ENCODE measurements at places on chromosomes 16 and 17. TPM values are rescaled to one million over a fixed set of nuclear protein-coding genes. Genes with fewer than 3 reads are reported as not detected.

DNA sequence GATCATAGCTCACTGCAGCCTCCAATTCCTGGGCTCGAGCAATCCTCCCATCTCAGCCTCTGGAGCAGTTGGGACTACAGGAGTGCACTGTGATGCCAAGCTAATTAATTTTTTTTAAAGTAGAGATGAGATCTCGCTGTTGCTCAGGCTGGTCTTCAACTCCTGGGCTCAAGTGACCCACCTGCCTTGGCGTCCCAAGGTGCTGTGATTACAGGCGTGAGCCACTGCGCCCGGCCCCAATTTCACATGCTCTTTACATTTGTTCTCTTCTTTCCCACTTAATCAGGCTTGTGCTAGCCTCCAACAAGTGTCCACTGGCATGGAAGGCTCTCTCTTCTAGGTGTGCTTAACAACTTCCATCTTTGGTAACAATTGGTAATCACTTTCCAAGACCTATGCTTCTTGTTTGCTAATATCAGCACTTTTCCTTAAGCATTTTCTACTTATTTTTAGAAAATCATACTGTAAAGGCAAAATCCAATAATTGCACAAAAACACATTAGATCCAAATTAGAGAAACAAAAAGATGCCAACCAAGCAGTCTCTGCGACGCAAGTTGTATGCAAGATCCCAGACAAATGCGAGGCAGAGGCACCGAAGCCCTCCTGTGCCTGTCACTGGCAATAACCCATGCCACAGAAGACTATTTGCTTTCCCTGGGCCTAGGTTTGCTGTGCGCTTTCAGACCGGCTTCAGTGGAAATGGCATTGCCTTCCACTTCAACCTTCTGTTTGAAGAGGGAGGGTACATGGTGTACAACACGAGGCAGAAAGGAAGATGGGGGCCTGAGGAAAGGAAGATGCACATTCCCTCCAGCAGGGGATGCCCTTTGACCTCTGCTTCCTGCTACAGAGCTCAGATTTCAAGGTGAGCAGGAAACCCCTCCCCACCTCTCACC is 52.6 kb downstream of the NOS2 start:
- H3K4me3 ChIP-seq = no peak overlapping the region
- H3K27me3 ChIP-seq = no peaks in the 10 kb centered on the region
- no peaks in the 10 kb centered on the region for H3K36me3 ChIP-seq

DNA sequence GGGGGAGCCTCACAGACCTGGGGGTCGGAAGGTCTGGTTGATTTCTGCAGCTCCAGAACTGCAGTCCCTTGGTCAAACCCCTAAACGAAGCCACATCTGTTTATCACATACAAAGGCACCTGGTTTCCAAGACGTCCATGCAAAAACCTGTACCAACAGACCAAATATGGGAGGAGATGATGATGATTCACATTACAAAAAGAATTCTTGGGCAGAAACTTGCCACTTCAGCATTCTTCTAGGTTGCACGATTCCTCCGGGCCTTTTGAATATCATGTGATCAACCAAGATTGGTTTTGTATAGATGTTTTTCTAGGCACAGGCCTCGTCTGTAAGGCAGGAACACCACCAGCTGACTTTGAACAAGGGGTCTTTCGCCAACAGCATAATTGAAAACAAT is 466.3 kb downstream of the SOX9 start:
- no peak for DNase-seq
- H3K36me3 ChIP-seq = no peaks in the 10 kb centered on the region
- no peaks in the 10 kb centered on the region for H3K27me3 ChIP-seq
- H3K27ac ChIP-seq = no peak overlapping the region
- H3K4me1 ChIP-seq = no peaks in the 10 kb centered on the region

- DNase-seq = no peak
- peaks cover 5% of the 10 kb centered on the region for H3K4me1 ChIP-seq
- H3K36me3 ChIP-seq = no peaks in the 10 kb centered on the region
- H3K27me3 ChIP-seq = no peaks in the 10 kb centered on the region
- H3K27ac ChIP-seq = peak overlapping the region; percentile 71
These were observed 626 bp downstream of the PELP1 start for GRCh38 chr17:4703330-4703691.

OGFOD3 gene
- 25.8 TPM for total RNA-seq

DNA sequence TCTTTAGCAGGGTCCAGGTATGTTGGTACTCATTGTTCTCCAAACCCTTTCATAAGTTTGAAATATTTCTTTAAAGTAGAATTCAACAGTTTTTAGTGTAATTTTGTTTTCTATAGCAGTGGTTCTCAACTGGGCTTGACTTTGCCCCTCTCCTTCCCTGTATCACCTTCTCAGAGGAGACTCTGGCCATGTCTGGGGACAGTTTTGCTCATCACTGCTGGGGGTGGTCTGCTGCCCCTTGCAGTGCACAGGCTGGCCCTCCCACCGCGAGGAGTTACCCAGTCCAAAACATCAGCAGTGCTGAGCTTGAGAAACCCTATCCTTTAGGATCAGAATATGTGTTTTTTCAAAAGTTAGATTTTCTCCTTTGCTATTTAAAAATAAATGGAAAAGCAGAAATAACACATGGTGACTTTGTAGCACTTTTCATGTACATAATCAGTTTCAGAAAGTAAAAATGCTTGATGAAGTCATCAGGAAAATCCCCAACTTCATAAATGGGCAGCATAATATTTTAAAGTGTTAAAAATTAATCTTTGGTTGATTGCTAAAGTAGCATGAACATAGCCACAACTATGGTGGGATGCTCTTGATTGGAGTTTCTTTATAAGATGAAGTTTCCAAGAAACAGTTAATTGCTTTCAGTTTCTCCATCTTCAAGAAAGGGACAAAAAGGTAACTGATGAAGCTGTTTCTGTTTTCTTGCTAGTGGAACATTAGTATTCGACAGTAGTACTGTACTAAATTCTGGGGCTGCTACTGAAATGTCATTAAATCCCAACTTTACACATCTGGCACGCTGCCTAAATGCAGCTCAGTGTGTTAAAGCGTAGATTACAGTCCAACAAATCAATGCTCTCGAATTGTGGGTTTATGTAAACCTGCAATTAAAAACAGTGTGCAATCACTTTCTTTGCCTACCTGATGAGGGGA is 70.3 kb downstream of the NETO2 start:
- peaks cover 12% of the 10 kb centered on the region for H3K4me1 ChIP-seq
- H3K27ac ChIP-seq = peak overlapping the region; percentile 48
- DNase-seq = peak; percentile 43
- H3K36me3 ChIP-seq = no peaks in the 10 kb centered on the region
- no peak overlapping the region for H3K4me3 ChIP-seq

- H3K4me3 ChIP-seq = no peak overlapping the region
- H3K27me3 ChIP-seq = no peaks in the 10 kb centered on the region
- no peaks in the 10 kb centered on the region for H3K4me1 ChIP-seq
- H3K27ac ChIP-seq = no peak overlapping the region
These were observed 9.0 kb upstream of the G6PC1 start for GRCh38 chr17:42891539-42892152.

- H3K36me3 ChIP-seq = no peaks in the 10 kb centered on the region
- H3K4me3 ChIP-seq = no peak overlapping the region
- no peaks in the 10 kb centered on the region for H3K4me1 ChIP-seq
- H3K27me3 ChIP-seq = peaks cover 7% of the 10 kb centered on the region
- H3K27ac ChIP-seq = no peak overlapping the region
- no peak for DNase-seq
These were observed 5.3 kb downstream of the ZNF469 start for GRCh38 chr16:88387941-88388627.

GRCh38 chr17:4035081-4035680 is 70.9 kb upstream of the ATP2A3 start:
- no peak overlapping the region for H3K27ac ChIP-seq
- no peak overlapping the region for H3K4me3 ChIP-seq

GRCh38 chr16:79090966-79091365 is 509.6 kb downstream of the MAF start:
- no peaks in the 10 kb centered on the region for H3K36me3 ChIP-seq
- DNase-seq = no peak
- H3K27me3 ChIP-seq = no peaks in the 10 kb centered on the region
- H3K4me3 ChIP-seq = no peak overlapping the region

KRT40 gene
- total RNA-seq = not detected

DNA sequence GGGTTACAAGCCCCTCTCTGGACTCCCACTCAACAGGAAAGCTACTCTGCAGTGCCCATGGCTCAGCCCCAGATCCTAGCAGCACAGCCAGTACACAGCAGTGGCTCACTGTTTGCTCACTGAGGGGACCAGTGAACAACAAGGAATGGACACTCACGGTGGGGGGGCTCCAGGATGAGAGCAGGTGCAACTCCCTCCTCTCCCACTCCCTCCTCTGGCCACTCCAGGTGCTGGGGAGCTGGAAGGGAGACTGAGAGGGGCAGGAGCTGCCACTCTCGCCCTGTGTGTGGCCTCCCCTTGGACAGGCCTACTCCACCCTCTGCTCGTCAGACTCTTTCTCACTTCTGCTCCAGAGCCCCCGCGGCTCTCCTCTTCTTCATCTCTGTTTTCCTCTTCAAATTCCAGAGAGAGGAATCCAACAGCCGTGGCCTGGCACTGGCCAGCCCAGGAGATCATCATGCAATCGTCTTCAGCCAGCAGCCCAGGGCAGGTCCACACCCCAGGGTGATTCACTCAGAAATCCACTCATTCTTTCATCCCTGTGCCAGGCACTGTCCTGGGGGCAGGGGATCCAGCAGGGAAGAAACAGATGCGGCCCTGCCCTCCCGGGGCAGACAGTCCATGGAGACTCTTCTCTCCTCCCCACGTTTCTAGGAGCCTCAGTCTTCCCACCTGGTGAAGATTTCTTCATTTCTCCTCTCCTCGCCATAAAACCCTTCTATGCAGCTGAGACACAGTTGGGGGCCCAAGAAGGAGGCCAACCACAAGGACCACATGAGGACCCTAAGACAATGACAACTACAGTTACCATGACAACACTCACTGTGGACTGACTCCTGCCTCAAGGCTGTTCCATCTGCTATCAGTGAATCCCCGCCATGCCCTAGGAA is 30.7 kb downstream of the CFAP20 start:
- no peaks in the 10 kb centered on the region for H3K36me3 ChIP-seq
- H3K27me3 ChIP-seq = no peaks in the 10 kb centered on the region
- DNase-seq = no peak
- H3K4me1 ChIP-seq = no peaks in the 10 kb centered on the region
- no peak overlapping the region for H3K27ac ChIP-seq

DNA sequence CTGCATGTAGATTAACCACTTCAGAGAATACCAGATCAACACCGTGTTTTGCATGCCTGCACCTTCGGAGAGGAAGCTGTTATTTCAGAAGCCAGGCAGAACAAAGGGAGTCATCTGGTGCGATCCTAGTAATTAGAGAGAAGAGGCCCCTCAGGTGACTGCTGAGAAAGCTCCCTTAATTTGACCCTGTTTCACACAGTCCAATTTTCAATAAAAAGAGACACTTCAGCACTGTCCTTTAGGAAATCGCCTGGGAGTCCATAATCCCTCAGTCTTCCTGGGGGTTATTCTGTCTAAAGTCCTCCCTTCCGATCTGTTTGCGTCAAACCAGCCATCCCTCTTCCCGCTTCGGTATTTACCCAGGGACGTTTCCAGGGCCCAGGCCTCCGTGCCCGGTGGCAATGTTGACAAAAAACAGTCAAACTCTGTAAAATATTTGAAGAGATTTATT is 23.4 kb upstream of the TNRC6C start:
- no peak overlapping the region for H3K27ac ChIP-seq
- peaks cover 2% of the 10 kb centered on the region for H3K27me3 ChIP-seq
- no peaks in the 10 kb centered on the region for H3K4me1 ChIP-seq
- H3K36me3 ChIP-seq = no peaks in the 10 kb centered on the region
- H3K4me3 ChIP-seq = no peak overlapping the region
- DNase-seq = no peak

PRAC2 gene
- not detected for total RNA-seq

NXN gene
- total RNA-seq = 0.29 TPM

TEX19 gene
- 0.19 TPM for total RNA-seq

C16orf74 gene
- total RNA-seq = 12.8 TPM

DNA sequence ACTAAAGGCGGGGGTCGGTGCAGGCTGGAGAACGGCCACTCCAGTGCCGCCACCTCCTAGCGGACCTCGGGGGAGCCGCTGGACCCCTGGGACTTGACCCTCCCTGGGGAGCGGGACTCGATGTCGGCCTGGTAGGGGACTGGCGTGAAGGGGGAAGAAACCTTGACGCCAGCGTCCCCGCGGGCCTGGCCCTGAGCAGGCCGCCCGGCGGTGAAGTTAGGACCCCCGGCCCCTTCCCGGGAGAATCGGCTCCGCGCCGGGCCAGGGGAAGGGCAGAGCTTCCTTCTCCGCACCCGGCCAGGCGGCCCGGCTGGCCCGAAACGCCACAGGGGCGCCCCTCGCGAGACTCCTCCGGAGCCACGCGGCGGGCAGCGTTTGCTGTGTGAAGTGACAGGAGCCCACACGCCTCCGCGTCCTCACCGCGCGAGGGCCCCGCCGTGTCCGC is 389 bp downstream of the DUS1L start:
- peak overlapping the region; percentile 90 for H3K4me3 ChIP-seq
- H3K36me3 ChIP-seq = peaks cover 9% of the 10 kb centered on the region
- DNase-seq = no peak
- H3K27me3 ChIP-seq = no peaks in the 10 kb centered on the region

MYH2 gene
- total RNA-seq = not detected

- H3K4me3 ChIP-seq = no peak overlapping the region
- peaks cover under 1% of the 10 kb centered on the region for H3K4me1 ChIP-seq
- no peak overlapping the region for H3K27ac ChIP-seq
- H3K27me3 ChIP-seq = peaks cover 5% of the 10 kb centered on the region
- no peaks in the 10 kb centered on the region for H3K36me3 ChIP-seq
These were observed 6.4 kb upstream of the DCAF7 start for GRCh38 chr17:63543822-63544420.

GRCh38 chr17:12510535-12510934 is 155.2 kb upstream of the MYOCD start:
- no peak for DNase-seq
- H3K4me1 ChIP-seq = no peaks in the 10 kb centered on the region
- H3K27ac ChIP-seq = no peak overlapping the region
- no peaks in the 10 kb centered on the region for H3K36me3 ChIP-seq
- H3K4me3 ChIP-seq = no peak overlapping the region
- no peaks in the 10 kb centered on the region for H3K27me3 ChIP-seq

DNA sequence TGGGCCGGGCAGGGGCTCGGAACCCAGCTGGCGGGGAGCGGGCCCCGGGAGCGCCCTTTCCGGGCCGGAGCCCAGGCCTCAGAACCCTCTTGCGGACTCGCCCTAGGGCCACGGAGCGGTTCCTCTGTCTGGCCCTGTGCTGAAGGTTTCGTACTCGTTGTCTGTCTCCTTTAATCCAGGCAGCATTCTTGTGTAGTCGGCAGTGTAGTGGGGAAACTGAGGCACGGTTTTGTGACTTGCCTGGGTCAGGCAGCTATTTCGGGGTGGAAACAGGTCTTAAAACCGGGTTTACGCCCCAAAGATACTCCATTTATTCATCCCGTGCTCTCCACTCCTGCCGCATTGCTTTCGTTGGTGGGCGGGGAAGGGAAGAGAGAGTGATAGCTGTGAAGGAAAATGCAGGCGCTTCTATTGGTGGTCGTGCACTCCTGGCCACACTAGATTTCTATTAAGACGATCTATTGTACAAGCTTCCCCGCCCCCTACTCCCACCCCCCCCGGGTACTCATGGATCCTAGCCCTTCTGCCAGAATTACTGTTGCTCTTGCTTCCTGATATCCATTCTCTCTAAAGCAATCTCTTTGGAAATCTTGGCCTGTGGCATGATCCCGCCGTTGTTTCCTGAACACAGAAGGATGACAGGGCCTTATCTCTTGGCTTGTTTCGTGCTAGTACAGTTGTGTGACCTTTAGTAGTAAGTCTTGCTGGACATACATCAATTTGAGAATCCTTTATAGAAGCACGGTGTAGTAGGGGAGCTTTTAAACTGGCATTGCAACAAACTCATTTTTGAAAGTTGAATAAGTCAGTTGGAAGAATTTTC is 751 bp downstream of the DCAF7 start:
- peaks cover 15% of the 10 kb centered on the region for H3K4me1 ChIP-seq
- H3K27me3 ChIP-seq = no peaks in the 10 kb centered on the region
- peak overlapping the region; percentile 96 for H3K27ac ChIP-seq
- H3K36me3 ChIP-seq = peaks cover 2% of the 10 kb centered on the region

Data from GM12878 (cell line).